Epithelial cell of alveolus of lung (primary cell): ENCODE measurements at places on chromosomes 2 and 18. TPM values are rescaled to one million over a fixed set of nuclear protein-coding genes. Genes with fewer than 3 reads are reported as not detected.

Gene REG3G
- total RNA-seq = not detected in 2 replicates

Gene NOSTRIN
- total RNA-seq = 0.26 TPM in 1 of 2 replicates, not detected in the other

Gene FAM124B
- 0.16 and 0.26 TPM in 2 replicates for total RNA-seq

Gene CIB4
- total RNA-seq = not detected in 2 replicates

Gene RANBP2
- 32.4 and 36.3 TPM in 2 replicates for total RNA-seq

Gene FKBP7
- total RNA-seq = 48.4 and 102 TPM in 2 replicates

Gene EFR3B
- 0.40 and 0.78 TPM in 2 replicates for total RNA-seq

Gene LYG2
- not detected in 2 replicates for total RNA-seq

Gene EGR4
- total RNA-seq = not detected in 2 replicates

Gene ABCA12
- under 0.01 TPM in 1 of 2 replicates, not detected in the other for total RNA-seq

Gene PTPRN
- 22.6 and 64.0 TPM in 2 replicates for total RNA-seq

Gene VRK2
- 11.5 and 14.4 TPM in 2 replicates for total RNA-seq

Gene PJVK
- total RNA-seq = 0.65 and 2.9 TPM in 2 replicates

Gene SNORC
- total RNA-seq = 0.26 and 6.8 TPM in 2 replicates

Gene CSRNP3
- total RNA-seq = 0.91 and 1.0 TPM in 2 replicates

Gene TMEM163
- total RNA-seq = 0.13 TPM in 1 of 2 replicates, not detected in the other

Gene PREPL
- total RNA-seq = 17.2 and 31.8 TPM in 2 replicates

Gene RSAD2
- 1.4 TPM in 1 of 2 replicates, not detected in the other for total RNA-seq

Gene C2orf78
- not detected in 2 replicates for total RNA-seq

Gene RTP5
- total RNA-seq = not detected in 2 replicates

Gene ANKRD30BL
- total RNA-seq = not detected in 2 replicates

Gene GKN1
- not detected in 2 replicates for total RNA-seq

Gene EFEMP1
- total RNA-seq = 82.1 and 506 TPM in 2 replicates

Gene GPR155
- 1.6 and 2.2 TPM in 2 replicates for total RNA-seq

Gene YES1
- total RNA-seq = 77.9 and 132 TPM in 2 replicates

Gene PMAIP1
- 10.7 and 43.3 TPM in 2 replicates for total RNA-seq

Gene PDCD1
- not detected in 2 replicates for total RNA-seq

Gene SIX3
- not detected in 2 replicates for total RNA-seq

Gene MALT1
- 11.9 and 12.1 TPM in 2 replicates for total RNA-seq

Gene REG3A
- total RNA-seq = not detected in 2 replicates

Gene MAP2
- total RNA-seq = 4.6 and 6.2 TPM in 2 replicates

Gene SCYGR4
- not detected in 2 replicates for total RNA-seq

Gene BUB1
- total RNA-seq = 11.1 and 31.0 TPM in 2 replicates

Gene MBP
- total RNA-seq = 1.8 and 2.2 TPM in 2 replicates

Gene CD207
- not detected in 2 replicates for total RNA-seq

Gene FTCDNL1
- 0.39 TPM in 1 of 2 replicates, not detected in the other for total RNA-seq

Gene SPAG16
- 13.2 and 26.5 TPM in 2 replicates for total RNA-seq

Gene IL36G
- not detected in 2 replicates for total RNA-seq

Gene UGT1A7
- 0.13 TPM in 1 of 2 replicates, not detected in the other for total RNA-seq

Gene DRC1
- not detected in 2 replicates for total RNA-seq

Gene SPP2
- total RNA-seq = not detected in 2 replicates

Gene FNDC4
- 10.4 and 20.9 TPM in 2 replicates for total RNA-seq
